ENCODE measurements at places on chromosomes 2 and 18.

GRCh38 chr2:239729681-239730566, 295.2 kb downstream of the NDUFA10 start:
- DNase-seq: no peak

- DNase-seq: no peak
These were observed 35.8 kb upstream of the SCLY start for GRCh38 chr2:238024986-238025385.

GRCh38 chr2:217288472-217289063, 428.7 kb upstream of the TNP1 start:
- no peak for DNase-seq

GRCh38 chr2:112776113-112776512, 8.2 kb downstream of the IL1A start:
- DNase-seq: no peak

GRCh38 chr2:235114286-235114685, 162.5 kb downstream of the SH3BP4 start:
- no peak for DNase-seq

GRCh38 chr18:77359561-77360314, 110.1 kb downstream of the GALR1 start:
- no peak for DNase-seq

- DNase-seq: no peak
These were observed 216.0 kb downstream of the RAD51AP2 start for GRCh38 chr2:17302281-17302680.

DNA sequence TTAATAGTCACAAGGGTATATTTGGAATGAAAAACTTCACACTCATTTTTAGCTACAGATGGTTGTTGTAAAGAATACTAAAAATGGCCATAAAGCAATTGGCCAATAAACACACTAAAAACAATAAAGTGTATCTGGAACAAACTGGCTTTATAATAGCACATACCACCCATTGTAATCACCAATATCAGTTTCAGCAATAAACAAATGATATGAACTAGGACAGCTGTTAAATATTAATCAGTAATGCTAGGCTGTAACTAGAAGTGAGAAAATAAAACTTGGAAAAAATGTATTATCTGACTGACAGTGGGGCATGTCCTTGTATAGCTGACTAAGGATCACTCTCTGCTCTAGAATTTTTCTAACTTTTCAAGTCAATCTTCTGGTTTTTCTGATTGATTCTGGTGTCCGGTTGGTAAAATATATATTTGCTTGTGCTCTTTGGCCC, 312.5 kb downstream of the RND3 start:
- DNase-seq: no peak

DNA sequence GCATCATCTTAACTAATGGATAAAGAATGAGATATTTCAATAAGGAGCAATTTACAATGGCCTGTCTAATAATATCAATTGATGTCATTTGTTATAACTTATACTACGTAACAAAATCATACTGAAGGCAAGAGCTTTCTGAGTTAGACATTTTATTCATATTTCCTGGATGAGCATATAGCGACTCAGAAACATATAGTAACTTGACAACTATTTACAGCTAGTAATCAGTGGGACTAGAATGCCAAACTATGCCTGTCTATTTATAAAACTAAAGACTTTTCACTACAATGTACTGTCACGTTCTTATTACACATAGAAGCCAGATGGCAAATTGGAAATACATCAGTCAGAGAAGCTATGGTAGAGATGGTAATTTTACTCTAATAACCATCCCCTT, 766.2 kb upstream of the TMEFF2 start:
- no peak for DNase-seq

DNA sequence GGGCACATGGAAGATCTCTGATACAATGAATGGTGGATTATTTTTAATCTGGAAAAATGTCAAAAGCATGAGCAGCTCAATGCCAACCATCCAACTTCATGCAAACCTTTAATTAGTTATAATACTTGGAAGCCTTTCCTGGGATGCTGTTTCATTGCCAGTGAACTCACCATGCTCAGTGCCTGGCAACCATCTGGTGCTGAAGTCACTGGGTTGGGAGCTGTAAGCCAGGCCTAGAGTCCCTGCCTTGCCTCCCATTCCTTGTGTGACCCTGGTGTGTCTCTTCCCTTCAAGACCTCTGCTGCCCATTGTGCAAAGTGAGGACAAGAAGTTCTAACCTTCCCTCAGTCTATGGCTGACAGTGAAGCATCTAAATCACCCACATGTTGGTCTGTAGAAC, 458.7 kb downstream of the RNF144A start:
- no peak for DNase-seq

- DNase-seq: no peak
These were observed 782.8 kb downstream of the BCL11A start for GRCh38 chr2:59770651-59771050.

GRCh38 chr2:224892574-224893204, 149.6 kb downstream of the DOCK10 start:
- DNase-seq: no peak

GRCh38 chr18:9422816-9423519, 52.3 kb upstream of the RALBP1 start:
- DNase-seq: no peak

- peak; percentile 49 for DNase-seq
These were observed at the start of gene KCNIP3 for GRCh38 chr2:95296880-95297487. Gene KCNIP3 (plus strand): TSS chr2:95297347. CDS start chr2:95297439, 92 bp downstream.

- no peak for DNase-seq
These were observed 57.1 kb upstream of the KLHL29 start for GRCh38 chr2:23327887-23328286.

All from D341Med (cell line).